ENCODE measurements at places on chromosomes 13 and 19.

DNA sequence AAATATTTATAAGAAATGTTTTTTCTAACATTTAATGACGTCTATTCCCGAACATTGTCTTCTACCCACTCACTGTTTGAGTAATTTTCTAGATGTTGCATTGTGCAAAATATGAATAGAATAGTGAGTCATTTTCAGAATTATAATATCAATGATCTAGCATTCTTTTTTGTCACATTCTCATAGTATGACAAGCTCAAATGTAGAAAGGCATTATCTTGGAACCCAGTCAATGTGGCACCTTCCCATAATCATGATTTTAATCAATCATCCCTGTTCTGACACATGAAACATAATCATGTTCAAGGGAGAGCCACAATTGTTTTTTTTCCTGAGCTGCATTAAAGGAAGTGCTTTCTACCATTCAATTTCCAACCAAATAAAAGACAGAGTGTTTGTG, 265.8 kb downstream of the OXGR1 start:
- no peak for DNase-seq

- DNase-seq = no peak
Observed at GRCh38 chr13:44278166-44278565, 95.5 kb upstream of the SERP2 start.

DNA sequence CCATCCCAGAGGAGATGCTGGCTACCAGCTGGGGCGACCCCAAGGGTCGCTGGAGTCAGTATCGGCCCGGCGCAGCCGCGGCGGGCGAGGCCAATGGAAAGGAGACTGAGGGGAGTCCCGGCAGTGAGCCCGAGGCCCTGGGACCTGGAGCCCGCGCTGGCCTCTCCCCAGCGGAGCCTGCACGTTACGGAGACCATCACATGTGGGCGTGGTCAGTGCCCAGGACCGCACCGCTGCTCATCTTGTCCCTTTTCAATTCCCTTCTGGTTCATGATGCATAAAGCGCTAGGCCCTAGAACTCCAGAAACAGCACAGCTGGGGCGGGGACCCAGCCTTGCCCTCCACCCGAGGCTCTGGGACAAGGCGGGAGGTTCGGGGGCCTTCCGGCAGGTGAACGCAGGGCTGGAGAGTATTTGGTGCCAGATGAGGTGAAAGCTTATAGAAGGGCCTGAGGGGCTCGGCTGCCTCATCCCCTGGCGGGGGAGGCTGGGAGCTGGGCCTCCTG, 8.0 kb downstream of the C19orf25 start:
- DNase-seq = no peak

GRCh38 chr13:43085545-43085944, 62.2 kb downstream of the DNAJC15 start:
- no peak for DNase-seq

GRCh38 chr13:27270594-27271520, at the start of gene RASL11A:
RASL11A (plus strand) TSS chr13:27270830; CDS start chr13:27270945, 115 bp downstream.
- peak; percentile 51 for DNase-seq

DNA sequence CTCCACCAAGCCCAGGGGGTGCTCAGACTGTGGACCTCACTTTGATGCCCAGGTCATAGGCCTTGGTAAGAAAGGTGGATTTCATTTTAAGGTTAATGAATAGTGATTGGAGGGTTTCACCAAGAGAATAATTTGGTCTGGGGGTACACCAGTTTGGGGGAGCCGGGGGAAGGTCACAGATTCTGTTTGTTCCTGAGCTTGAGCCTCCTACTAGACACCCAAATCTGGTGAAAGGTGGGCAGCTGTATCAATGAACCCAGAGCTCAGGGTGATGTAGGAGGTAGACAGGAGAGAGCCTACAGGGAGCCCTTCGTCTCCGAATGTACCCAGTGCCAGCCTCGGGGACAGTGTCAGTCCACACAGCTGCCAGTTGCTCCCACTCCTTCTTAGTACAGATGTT, 63.7 kb upstream of the ATP12A start:
- DNase-seq = no peak

DNA sequence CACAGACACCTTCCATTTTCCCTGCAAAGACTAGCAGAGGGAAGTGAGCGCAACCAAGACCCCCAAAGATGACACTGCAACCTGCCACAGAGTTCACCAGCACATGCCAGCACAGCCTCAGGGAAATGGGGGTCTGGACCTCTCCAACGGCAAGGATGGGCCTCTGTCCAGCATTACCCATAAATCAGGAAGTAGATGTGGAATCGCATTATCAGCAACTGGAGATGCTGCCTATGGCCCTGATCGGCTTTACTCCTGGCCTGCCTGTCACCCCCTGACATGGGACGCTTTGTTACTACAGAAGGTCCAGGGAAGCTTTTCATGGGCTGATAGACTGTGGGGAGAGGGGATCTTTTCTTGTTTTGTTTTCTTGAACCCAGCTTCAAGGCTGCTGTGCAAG, 41.4 kb upstream of the POU2F2 start:
- DNase-seq = no peak

- peak; percentile 55 for DNase-seq
Observed at GRCh38 chr19:1503089-1503924, 9.5 kb downstream of the ADAMTSL5 start.

- no peak for DNase-seq
Observed at GRCh38 chr13:101575581-101575980, 123.1 kb downstream of the ITGBL1 start.
